ENCODE measurements at places on chromosomes 2 and 18. TPM values are rescaled to one million over a fixed set of nuclear protein-coding genes. Genes with fewer than 3 reads are reported as not detected.

GRCh38 chr2:23312996-23313606 lies 71.9 kb upstream of the KLHL29 start:
- H3K36me3 ChIP-seq: no peaks in the 10 kb centered on the region
- no peaks in the 10 kb centered on the region for H3K27me3 ChIP-seq
- no peak overlapping the region for H3K4me3 ChIP-seq

DNA sequence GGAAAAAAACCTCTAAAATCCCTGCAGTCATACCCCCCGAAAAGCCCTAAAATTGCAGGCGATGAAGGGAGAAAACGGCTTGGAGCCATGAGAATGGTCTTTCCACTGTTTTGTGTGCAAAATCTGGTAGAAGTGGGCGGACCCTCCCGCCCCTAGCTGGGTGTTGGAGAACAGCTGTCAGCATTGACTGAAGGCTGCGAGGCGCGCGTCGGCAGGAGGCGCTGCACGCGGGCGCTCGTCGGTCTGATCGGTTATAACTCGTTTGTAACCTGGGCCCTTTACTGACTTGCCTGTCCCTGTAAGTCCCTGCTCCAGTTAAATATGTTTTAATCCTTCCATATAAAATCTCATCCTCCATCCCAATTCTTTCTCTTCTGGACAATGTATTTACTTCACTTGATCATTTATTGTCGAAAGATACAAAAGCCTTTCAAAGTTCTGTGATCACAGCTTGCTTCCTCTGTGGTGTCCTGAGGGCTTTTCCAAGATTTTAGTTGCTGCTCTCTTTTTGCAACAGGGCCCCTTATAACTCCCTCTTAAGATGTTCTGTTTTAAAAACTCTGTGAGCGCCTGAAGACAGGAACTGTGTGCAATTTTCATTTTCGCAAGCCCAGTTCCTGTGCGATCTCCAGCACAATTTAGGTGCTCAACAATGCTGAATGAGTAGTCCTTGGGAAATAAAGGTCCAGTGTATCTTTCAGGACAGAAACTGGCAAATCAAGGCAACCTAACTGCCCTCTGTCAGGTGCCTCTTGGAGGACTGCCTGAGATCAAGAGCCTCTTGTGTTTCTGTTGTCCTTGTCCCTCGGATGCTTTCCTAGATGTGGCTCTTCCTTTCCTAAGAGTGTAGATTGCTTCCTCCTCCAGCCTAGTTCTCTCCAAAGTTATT lies 918 bp upstream of the HNRNPLL start:
- H3K4me1 ChIP-seq: peaks cover 14% of the 10 kb centered on the region
- DNase-seq: peak; percentile 93
- no peaks in the 10 kb centered on the region for H3K36me3 ChIP-seq
- peak overlapping the region; percentile 72 for H3K4me3 ChIP-seq
- H3K27ac ChIP-seq: peak overlapping the region; percentile 74

DNA sequence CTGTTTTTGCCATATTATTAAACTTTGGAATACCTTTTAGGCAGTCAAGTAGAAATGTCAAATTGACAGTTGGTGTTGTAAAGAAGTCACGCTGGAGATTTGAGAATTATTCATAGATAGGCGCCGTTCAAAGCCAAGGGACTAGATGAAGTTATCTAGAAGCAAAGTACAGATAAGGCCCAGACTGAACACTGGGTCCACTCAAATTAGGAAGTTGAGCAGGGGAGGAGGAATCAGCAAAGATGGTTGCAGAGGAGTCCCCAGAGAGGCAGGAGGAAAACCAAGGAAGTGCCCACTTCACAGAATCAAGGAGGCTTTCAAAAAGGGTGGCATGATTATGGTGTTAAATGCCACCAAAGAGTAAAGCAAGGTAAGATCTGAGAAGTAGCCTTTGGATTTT lies 9.6 kb upstream of the ALS2 start:
- H3K4me1 ChIP-seq: no peaks in the 10 kb centered on the region
- H3K27me3 ChIP-seq: no peaks in the 10 kb centered on the region
- no peak for DNase-seq
- H3K36me3 ChIP-seq: no peaks in the 10 kb centered on the region
- H3K4me3 ChIP-seq: no peak overlapping the region
- H3K27ac ChIP-seq: no peak overlapping the region

DNA sequence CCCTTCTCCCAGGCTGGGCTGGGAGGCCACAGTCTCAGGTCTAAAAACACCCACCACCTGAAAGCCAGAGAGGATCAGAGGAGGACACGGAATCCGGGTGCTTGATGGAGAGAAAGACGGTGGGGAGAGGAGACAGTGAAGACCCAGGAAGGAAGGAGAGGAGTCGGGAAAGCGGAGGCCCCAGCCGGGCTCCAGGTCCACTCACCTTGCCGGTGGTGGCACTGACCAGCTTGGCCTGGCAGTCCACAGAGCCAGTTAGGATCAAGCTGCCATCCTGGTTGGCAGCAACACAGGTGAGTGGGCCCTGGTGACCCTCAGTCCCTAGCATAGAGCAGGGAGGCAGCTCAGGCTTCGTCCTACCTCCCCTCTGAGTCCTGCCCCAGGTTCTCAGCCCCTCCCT lies 4.3 kb downstream of the AAMP start:
- peaks cover 42% of the 10 kb centered on the region for H3K4me1 ChIP-seq
- no peaks in the 10 kb centered on the region for H3K27me3 ChIP-seq
- no peaks in the 10 kb centered on the region for H3K36me3 ChIP-seq
- no peak overlapping the region for H3K4me3 ChIP-seq
- H3K27ac ChIP-seq: peak overlapping the region; percentile 92

GRCh38 chr18:2589345-2590068 lies 18.1 kb downstream of the NDC80 start:
- H3K27me3 ChIP-seq: no peaks in the 10 kb centered on the region
- H3K4me3 ChIP-seq: no peak overlapping the region
- H3K27ac ChIP-seq: peak overlapping the region; percentile 38

GRCh38 chr2:132417430-132418035 lies 928 bp downstream of the GPR39 start:
- no peak overlapping the region for H3K4me3 ChIP-seq
- peaks cover 24% of the 10 kb centered on the region for H3K4me1 ChIP-seq
- H3K27me3 ChIP-seq: no peaks in the 10 kb centered on the region
- H3K36me3 ChIP-seq: no peaks in the 10 kb centered on the region
- DNase-seq: no peak
- peak overlapping the region; percentile 60 for H3K27ac ChIP-seq

- peaks cover 76% of the 10 kb centered on the region for H3K27me3 ChIP-seq
- no peak for DNase-seq
- peaks cover 22% of the 10 kb centered on the region for H3K4me1 ChIP-seq
- peak overlapping the region; percentile 25 for H3K4me3 ChIP-seq
- no peaks in the 10 kb centered on the region for H3K36me3 ChIP-seq
Measured at GRCh38 chr18:79393181-79393634, 2.5 kb upstream of the NFATC1 start.

- no peak overlapping the region for H3K27ac ChIP-seq
- no peak overlapping the region for H3K4me3 ChIP-seq
- no peak for DNase-seq
Measured at GRCh38 chr18:69758458-69758857, 189.2 kb downstream of the CD226 start.

GRCh38 chr2:78676921-78677696 lies 348.4 kb upstream of the REG3G start:
- no peaks in the 10 kb centered on the region for H3K27me3 ChIP-seq
- H3K4me3 ChIP-seq: no peak overlapping the region
- no peak for DNase-seq
- H3K4me1 ChIP-seq: no peaks in the 10 kb centered on the region

- H3K4me1 ChIP-seq: no peaks in the 10 kb centered on the region
- H3K36me3 ChIP-seq: no peaks in the 10 kb centered on the region
- DNase-seq: peak; percentile 68
- H3K27me3 ChIP-seq: no peaks in the 10 kb centered on the region
Measured at GRCh38 chr2:151357359-151357758, at the start of gene TNFAIP6. TNFAIP6 (plus strand) TSS chr2:151357592; CDS start chr2:151357667, 75 bp downstream.

- no peak overlapping the region for H3K27ac ChIP-seq
- no peak for DNase-seq
- H3K4me3 ChIP-seq: no peak overlapping the region
- H3K36me3 ChIP-seq: no peaks in the 10 kb centered on the region
- no peaks in the 10 kb centered on the region for H3K4me1 ChIP-seq
- H3K27me3 ChIP-seq: no peaks in the 10 kb centered on the region
Measured at GRCh38 chr2:128605421-128605820, 286.8 kb upstream of the HS6ST1 start.

GRCh38 chr2:36477746-36478145 lies 120.2 kb downstream of the FEZ2 start:
- peaks cover 13% of the 10 kb centered on the region for H3K4me1 ChIP-seq
- H3K27me3 ChIP-seq: no peaks in the 10 kb centered on the region

GRCh38 chr2:15160201-15160991 lies 400.7 kb downstream of the NBAS start:
- H3K27me3 ChIP-seq: no peaks in the 10 kb centered on the region
- H3K4me1 ChIP-seq: no peaks in the 10 kb centered on the region
- no peak overlapping the region for H3K27ac ChIP-seq

GRCh38 chr2:77538031-77538430 lies 15.9 kb upstream of the LRRTM4 start:
- H3K36me3 ChIP-seq: no peaks in the 10 kb centered on the region
- no peaks in the 10 kb centered on the region for H3K4me1 ChIP-seq
- H3K27me3 ChIP-seq: no peaks in the 10 kb centered on the region
- H3K27ac ChIP-seq: no peak overlapping the region
- no peak overlapping the region for H3K4me3 ChIP-seq
- DNase-seq: no peak

DNA sequence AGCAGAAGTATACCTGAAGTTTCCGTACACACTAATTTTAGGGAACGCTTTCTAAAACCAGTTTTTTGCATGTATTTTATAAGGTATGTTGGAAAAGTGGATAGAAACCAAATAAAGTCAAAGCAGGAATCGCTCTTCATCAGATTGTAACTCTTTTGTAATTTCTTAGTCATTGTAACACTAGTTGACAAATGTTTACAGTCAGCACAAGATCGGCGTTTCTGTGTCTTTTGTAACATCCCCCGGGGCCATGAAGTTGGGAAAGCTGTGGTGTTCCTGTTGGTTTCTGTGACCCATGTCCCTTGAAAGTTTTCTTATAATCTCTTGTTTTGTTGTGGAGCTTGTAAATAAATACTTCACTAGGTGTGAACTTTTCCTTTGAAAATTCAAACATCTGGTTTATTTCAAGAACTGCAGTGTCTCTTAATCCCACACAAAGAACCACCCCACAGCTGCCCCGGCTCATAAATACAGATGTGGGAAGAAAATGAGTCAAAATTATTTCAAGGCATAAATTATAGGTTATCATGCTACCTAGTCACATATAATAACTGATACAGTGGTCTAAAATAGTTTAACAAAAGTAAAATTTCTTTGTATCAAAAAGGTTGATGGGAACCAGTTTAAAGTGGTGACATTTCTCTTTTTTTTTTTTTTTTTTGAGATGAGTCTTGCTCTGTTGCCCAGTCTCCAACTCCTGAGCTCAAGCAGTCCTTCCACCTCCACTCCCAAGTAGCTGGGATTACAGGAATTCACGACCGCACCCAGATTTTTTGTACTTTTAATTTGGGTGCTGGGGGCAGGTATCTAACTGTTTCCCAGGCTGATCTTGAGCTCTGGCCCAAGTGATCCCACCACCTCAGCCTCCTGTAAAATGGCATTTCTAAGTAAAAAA lies 751 bp upstream of the NMI start:
- H3K27me3 ChIP-seq: no peaks in the 10 kb centered on the region
- H3K27ac ChIP-seq: peak overlapping the region; percentile 96
- H3K36me3 ChIP-seq: no peaks in the 10 kb centered on the region
- H3K4me1 ChIP-seq: peaks cover 3% of the 10 kb centered on the region
- H3K4me3 ChIP-seq: peak overlapping the region; percentile 46

DNA sequence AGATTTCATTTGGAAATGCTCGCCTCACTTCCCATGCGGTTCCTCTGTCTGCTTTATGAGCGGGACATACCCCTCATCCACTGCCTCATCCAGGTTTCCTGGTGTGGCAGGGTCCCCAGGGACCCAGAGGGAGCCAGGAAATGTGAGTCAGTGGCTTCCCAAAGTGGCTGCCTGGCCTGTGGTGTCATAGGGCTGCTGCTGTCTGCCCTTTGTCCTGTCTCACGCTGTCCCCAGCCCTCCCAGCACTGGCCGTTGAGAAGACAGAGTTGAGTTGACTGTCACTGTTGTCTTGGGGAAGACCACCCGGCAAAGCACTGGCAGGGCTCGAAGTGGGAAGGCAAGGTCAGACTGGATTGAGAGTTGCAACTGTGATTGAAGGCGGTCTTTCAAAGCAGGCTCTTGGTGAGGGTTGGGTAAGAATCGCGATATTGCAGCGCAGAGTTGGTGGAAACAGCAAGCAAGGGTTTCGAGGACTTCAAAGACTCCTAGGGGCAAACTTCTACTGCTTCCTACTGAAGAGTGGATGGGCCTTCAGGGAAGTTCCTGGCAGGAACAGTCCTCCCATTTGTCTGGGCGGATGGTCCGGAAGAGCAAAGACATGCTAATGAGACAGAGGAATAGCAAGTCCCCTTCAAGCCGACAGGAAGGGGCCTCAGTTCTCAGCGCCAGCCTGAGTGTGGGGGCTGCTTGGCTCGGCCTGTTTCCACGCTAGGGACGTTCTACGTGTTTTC lies 33.9 kb downstream of the RAB31 start:
- H3K27me3 ChIP-seq: no peaks in the 10 kb centered on the region
- no peaks in the 10 kb centered on the region for H3K36me3 ChIP-seq
- H3K4me3 ChIP-seq: no peak overlapping the region
- peaks cover 22% of the 10 kb centered on the region for H3K4me1 ChIP-seq
- peak overlapping the region; percentile 62 for H3K27ac ChIP-seq

- no peaks in the 10 kb centered on the region for H3K4me1 ChIP-seq
- no peak overlapping the region for H3K27ac ChIP-seq
- H3K27me3 ChIP-seq: no peaks in the 10 kb centered on the region
Measured at GRCh38 chr2:58515827-58516573, 274.9 kb upstream of the FANCL start.

- no peak for DNase-seq
- H3K4me1 ChIP-seq: no peaks in the 10 kb centered on the region
- no peaks in the 10 kb centered on the region for H3K27me3 ChIP-seq
- no peaks in the 10 kb centered on the region for H3K36me3 ChIP-seq
- H3K27ac ChIP-seq: no peak overlapping the region
- H3K4me3 ChIP-seq: no peak overlapping the region
Measured at GRCh38 chr2:239499726-239500573, 99.1 kb upstream of the HDAC4 start.

DNA sequence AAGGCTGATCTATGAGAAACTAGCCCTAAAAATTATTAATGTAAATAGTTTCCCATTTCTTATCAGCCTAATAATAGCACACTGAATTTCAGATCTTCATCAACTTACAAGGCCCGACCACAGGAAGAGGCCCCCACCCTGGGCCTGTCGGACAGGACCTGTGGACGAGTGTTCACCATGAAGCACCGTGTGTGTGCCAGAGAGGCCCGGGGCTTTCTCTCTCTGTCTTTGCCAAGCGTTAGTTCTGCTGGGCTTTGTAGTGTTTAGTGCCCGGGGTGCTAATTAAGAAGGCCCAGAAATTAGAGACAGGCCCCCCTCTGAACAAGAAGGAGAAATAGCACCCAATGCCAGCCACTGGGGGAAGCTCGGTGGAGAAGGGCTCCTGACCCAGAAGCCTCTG lies 265.7 kb downstream of the TWIST2 start:
- H3K36me3 ChIP-seq: no peaks in the 10 kb centered on the region
- no peak for DNase-seq
- H3K4me3 ChIP-seq: no peak overlapping the region
- no peaks in the 10 kb centered on the region for H3K27me3 ChIP-seq
- peak overlapping the region; percentile 74 for H3K27ac ChIP-seq

Gene THADA
- 14.4 TPM for polyA plus RNA-seq

Gene SLC9A4
- 1.6 TPM for polyA plus RNA-seq

Gene LRRC30
- not detected for polyA plus RNA-seq

Gene FBLN7
- 1.7 TPM for polyA plus RNA-seq

Gene HNMT
- 23.4 TPM for polyA plus RNA-seq

Gene DIPK1C
- 0.73 TPM for polyA plus RNA-seq

Gene IL36G
- polyA plus RNA-seq: 1.0 TPM

Gene GALNT3
- polyA plus RNA-seq: 15.8 TPM

Gene NOL4
- polyA plus RNA-seq: 0.66 TPM

Data from hepatocyte (in vitro differentiated cells).